ENCODE measurements at places on chromosomes 12 and 14.

DNA sequence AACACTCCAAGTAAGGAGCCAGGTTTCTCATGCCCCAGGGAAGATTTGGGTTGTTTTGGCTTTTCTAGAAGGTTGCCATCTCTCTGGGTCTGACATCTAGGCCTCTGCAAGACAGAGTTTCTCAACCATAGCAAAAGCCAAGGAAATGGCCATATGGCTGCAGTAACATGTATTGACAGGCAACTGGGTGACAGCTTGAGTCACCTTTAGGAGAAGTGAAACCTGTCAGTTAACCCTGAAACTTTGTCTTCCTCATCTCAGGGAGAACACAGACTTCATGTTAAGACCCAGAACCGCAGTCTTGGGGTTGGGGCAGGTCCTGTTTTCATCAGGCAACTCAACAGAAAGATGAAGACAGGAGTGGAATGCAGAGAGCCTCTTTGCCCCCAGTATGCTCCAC is 46.0 kb upstream of the PLBD1 start:
- DNase-seq: no peak

GRCh38 chr12:24416423-24417109 is 467.1 kb upstream of the SOX5 start:
- DNase-seq: no peak

GRCh38 chr12:31006416-31007152 is 67.1 kb upstream of the DDX11 start:
- no peak for DNase-seq

DNA sequence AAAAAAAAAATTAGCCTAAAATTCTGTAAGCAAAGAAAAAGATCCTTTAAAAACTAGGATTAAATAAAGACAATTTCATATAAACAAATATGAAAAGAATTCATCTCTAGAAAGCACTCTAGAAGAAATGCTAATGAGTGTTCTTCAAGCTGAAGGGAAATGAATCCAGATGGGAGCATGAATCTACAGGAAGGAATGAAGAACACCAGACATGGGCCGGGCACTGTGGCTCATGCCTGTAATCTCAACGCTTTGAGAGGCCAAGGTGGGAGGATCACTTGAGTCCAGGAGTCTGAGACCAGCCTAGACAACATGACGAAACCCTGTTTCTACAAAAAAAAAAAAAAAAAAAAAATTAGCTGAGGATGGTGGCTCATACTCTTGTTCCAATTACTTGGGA is 297.2 kb downstream of the FBXL14 start:
- no peak for DNase-seq

Data from activated T-cell treated with anti-CD3 and anti-CD28 coated beads for 24 hours (primary cell).